ENCODE measurements at places on chromosomes 7 and 10. TPM values are rescaled to one million over a fixed set of nuclear protein-coding genes. Genes with fewer than 3 reads are reported as not detected.

DNA sequence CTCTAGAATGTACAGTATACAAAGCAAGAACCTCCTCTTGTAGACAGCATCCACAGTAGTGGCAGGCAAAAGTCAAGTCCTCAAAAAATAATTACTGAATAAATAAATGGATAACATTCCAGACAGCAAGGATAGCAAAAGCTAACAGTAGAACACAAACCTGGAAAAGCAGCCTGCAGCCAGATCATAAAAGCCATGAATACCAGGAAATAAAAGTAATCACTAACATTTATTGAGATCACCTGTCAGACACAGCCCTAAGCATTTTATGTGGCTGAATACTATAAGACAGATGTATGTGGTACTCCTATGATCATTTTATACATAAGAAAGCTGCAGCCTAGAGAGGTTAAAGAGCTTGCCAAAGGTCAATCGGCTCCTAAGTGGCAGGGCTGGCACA is 34.0 kb downstream of the CUL2 start:
- no peak for DNase-seq

DNA sequence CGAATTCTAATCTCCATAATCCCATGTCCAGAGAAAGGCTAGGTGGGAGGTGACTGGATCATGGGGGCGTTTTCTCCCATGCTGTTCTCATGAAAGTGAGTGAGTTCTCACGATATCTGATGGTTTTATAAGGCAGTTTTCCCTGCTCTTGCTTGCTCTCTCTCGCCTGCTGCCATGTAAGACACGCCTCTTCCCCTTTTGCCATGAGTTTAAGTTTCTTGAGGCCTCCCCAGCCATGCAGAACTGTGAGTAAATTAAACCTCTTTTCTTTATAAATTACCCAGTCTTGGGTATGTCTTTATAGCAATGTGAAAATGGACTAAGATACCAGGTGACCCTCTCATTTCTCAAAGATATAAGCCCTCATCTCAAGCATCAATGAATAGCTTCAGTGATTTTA is 1.1 kb upstream of the ACTA2 start:
- no peak for DNase-seq

GRCh38 chr10:97101166-97101940 is 84.4 kb downstream of the SLIT1 start:
- no peak for DNase-seq

DNA sequence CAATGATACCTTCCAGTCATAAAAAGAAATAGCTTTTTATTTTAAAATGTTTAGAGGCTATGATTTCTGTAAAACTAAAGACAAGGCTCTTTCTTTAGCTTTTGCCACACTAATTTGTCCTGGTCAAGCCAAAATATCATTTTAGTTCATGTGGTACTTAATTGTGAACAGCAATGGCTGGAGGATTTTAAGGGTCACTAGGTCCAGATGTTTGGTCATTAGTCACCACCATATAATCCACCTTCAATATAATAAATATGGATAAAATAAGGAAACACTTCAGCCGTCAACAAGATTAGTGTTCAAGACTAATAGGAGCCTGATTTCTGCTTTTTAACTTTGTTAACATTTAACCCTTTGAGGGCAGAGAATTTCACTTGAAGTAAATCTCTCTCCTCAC is 50.0 kb upstream of the HGF start:
- DNase-seq = no peak

DNA sequence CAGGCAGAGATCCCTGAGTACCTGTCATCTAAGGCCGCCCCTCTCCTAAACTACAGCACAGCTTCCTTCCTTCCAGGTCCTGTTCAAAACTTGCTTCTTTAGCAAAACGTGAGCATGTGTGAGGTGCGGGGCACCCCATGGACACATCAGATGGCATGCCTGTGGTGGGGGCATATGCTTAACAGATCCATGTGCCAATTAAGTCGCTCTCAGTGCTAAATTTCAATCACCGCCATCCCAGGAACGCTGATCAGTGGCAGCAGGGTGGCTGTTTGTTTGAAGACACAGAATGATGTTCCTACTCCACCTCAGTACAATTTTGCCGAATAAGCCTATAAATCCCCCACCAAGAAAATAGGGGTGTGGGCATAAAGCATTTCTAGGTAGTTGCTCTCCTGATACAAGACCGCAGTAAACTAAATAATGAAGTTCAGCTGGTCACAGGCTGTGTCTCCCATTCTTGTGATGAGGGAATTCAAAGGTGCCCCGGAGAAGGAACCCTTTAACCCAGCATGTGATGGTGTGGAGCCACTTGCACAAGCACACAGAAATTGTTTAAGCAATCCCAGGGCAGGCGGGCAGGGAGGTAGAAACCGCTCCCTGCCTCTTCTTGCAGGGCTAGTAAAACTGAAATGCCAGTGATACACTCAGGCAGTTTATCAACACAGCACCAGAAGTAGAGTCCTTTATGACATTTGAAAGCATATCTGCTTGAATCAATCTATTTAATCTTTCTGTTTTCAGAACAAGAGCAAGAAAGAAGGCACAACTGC is 205.7 kb downstream of the SORCS1 start:
- DNase-seq = peak; percentile 14

- DNase-seq = no peak
Observed at GRCh38 chr10:19778996-19779395, 37.2 kb upstream of the PLXDC2 start.

DNA sequence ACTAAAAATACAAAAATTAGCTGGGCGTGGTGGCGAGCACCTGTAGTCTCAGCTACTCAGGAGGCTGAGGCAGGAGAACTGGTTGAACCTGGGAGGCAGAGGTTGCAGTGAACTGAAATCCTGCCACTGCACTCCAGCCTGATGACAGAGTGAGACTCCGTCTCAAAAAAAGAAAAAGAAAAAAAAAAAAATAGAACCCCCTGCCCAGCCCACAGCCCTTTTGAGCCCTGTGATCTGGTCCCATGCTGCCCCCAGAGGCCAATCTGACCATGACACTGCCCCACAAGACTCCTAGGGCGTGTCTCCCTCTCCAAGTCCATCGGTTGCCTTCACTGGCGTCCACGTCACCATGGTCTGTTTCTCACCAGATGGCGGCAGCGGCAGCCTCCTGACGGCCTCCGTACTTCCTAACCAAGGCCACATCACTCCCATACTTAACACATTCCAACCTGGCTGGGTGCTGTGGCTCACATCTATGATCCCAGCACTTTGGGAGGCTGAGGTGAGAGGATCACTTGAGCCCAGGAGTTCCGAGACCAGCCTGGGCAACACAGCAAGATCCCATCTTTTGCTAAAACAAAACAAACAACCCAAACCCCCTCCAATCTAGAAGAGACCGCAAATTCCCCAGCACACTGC is 18.0 kb downstream of the STX1A start:
- peak; percentile 40 for DNase-seq

DNA sequence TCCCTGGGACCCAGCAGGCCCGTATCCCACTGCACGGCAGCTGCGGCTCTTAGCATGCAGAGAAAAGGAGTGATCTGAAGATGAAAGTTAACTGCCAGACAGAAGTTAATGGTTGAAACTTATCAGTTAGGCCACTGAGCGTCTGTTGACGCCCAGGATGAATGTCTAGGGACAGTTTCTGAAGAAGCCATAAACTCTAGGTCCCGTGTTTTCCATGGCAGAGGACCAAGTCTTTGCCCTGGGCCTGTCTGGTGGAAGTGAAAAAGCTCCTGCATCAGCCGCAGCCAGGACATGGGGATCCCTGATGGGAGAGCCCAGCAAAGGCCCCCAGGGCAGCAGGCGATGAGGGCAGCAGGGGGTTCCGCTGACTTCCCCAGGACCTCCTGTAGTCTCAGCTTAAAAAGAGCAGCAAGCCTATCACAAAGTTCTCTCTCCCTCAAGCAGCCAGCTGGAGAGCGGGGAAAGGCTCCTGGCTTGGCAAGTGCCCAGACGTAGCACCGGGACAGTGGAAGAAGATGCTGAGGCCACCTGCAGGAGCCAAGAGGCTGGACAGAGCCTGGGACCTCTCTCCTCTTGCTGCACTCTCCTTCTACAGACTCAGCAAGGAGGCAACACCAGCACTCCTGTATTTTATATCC is 79.6 kb downstream of the TNS3 start:
- peak; percentile 70 for DNase-seq

- DNase-seq = no peak
Observed at GRCh38 chr7:77566421-77566820, 29.3 kb downstream of the PTPN12 start.

DNA sequence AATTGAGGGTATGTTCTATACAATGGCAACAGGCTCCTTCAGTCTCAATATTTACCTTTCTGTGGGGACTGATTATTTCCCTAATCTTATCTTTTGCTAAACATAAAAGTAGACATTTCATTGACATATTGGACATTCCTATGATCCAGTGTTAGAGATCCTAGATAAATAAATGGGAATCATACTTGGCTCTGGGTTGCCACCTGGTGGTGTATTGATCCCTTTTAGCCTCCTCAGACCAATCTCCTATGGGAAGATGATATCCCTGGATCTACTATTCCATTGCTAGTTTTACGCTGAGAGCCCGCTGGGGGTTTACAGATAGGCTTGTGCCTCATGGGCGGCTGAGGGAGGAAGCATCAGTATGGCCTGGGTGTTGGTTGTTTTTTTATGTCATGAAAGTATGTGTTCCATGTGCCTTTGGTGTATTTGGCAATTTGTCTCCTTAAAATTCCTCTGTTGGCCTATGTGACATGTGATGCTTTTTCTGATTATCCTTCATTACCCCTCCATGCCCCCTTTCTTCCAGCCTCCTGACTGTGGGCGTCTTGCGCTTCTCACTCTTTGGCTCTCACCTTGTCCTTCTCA is 18.8 kb downstream of the CELF2 start:
- DNase-seq = peak; percentile 54

- DNase-seq = no peak
Observed at GRCh38 chr7:141348728-141349127, 202.5 kb upstream of the AGK start.

- DNase-seq = no peak
Observed at GRCh38 chr10:63431962-63432797, 33.6 kb downstream of the JMJD1C start.

Gene GDF10
- 9.1 TPM for total RNA-seq

Gene HOXA2
- total RNA-seq = 0.78 TPM

Gene LGI1
- total RNA-seq = not detected

Gene UPK3B
- 1.0 TPM for total RNA-seq
